Hindlimb muscle (tissue), 1 donor: ENCODE measurements at places on chromosomes 4 and X. TPM values are rescaled to one million over a fixed set of nuclear protein-coding genes. Genes with fewer than 3 reads are reported as not detected.

KIF4A gene
- 5.2 TPM for polyA plus RNA-seq

MAGEB10 gene
- not detected for polyA plus RNA-seq

TCEAL2 gene
- polyA plus RNA-seq: 0.21 TPM

ARHGAP36 gene
- polyA plus RNA-seq: 522 TPM

TMEM47 gene
- polyA plus RNA-seq: 90.9 TPM

SETD7 gene
- 107 TPM for polyA plus RNA-seq

F8 gene
- 5.4 TPM for polyA plus RNA-seq

REPS2 gene
- 7.1 TPM for polyA plus RNA-seq

SLC49A3 gene
- polyA plus RNA-seq: 19.1 TPM

SPIN2A gene
- 3.4 TPM for polyA plus RNA-seq

OPRPN gene
- not detected for polyA plus RNA-seq

SLC6A14 gene
- not detected for polyA plus RNA-seq

SEC24B gene
- polyA plus RNA-seq: 27.9 TPM

YY2 gene
- polyA plus RNA-seq: 1.8 TPM

PAGE1 gene
- polyA plus RNA-seq: not detected

NOX1 gene
- polyA plus RNA-seq: 0.25 TPM

CUL4B gene
- 25.7 TPM for polyA plus RNA-seq

SHOX gene
- 3.0 TPM for polyA plus RNA-seq

SNX12 gene
- 47.0 TPM for polyA plus RNA-seq

PDE5A gene
- 14.6 TPM for polyA plus RNA-seq

MAP9 gene
- 3.4 TPM for polyA plus RNA-seq

PLP2 gene
- 148 TPM for polyA plus RNA-seq

PPP1R2C gene
- not detected for polyA plus RNA-seq
